ENCODE measurements at places on chromosomes 7 and 10. TPM values are rescaled to one million over a fixed set of nuclear protein-coding genes. Genes with fewer than 3 reads are reported as not detected.

DNA sequence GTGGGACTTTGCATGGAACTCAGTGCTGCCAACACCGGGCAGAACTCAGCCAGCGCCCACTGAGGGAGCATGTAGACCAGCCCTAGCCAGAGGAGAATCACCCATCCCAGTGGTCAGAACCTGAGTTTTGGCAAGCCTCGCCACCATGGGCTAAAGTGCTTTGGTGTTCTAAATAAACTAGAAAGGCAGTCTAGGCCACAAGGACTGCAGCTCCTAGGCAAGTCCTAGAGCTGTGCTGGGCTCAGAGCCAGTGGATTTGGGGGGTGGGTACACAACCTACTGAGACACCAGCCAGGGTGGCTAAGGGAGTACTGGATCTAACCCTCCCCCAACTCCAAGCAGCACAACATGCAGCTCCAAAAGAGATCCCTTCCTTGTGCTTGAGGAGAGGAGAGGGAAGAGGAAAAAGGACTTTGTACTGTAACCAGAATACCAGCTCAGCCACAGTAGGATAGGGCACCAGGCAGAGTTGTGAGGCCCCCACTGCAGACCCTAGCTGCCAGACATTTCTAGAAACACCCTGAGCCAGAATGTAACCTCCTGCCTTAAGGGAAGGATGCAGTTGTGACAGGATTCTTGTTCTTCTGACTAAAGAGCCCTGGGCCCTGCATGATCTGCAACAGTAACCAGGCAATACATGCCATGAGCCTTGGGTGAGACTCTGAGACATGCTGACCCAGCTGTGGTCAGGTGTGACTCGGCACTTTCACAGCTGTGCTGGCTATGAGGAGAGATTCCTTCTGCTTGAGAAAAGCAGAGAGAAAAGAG is 24.4 kb downstream of the GSDME start:
- DNase-seq = no peak

GRCh38 chr10:17122052-17122451 is 7.6 kb downstream of the CUBN start:
- no peak for DNase-seq

PIP gene
- not detected for polyA plus RNA-seq

SPDYE2B gene
- not detected for polyA plus RNA-seq

SPDYE11 gene
- not detected for polyA plus RNA-seq

- no peak for DNase-seq
These were observed 900.1 kb downstream of the TYW1 start for GRCh38 chr7:67896721-67897120.

DNA sequence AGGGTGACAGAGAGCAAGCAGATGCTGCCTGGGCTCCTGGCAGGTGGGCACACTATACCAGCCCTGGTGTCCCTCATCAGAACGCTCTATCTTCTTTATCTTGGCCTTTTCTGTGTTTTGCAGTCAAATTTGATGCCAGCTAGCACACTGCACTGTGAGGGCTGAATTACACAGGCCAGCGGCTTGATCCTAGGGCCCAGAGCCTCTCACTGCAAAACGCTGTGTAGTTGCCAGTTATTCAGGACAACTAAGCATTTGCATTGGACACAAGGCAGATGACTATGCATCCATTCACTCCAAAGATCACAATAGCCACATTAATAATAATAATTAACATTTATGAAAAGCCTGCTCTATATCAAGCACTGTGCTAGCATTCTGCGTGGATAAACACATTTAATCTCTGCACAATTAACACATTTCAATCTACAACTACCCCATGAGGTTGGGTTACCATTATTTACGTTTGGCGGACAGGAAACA is 100.3 kb downstream of the PAXIP1 start:
- DNase-seq = no peak

GRCh38 chr7:70051726-70052125 is 453.5 kb downstream of the AUTS2 start:
- DNase-seq = no peak

DNA sequence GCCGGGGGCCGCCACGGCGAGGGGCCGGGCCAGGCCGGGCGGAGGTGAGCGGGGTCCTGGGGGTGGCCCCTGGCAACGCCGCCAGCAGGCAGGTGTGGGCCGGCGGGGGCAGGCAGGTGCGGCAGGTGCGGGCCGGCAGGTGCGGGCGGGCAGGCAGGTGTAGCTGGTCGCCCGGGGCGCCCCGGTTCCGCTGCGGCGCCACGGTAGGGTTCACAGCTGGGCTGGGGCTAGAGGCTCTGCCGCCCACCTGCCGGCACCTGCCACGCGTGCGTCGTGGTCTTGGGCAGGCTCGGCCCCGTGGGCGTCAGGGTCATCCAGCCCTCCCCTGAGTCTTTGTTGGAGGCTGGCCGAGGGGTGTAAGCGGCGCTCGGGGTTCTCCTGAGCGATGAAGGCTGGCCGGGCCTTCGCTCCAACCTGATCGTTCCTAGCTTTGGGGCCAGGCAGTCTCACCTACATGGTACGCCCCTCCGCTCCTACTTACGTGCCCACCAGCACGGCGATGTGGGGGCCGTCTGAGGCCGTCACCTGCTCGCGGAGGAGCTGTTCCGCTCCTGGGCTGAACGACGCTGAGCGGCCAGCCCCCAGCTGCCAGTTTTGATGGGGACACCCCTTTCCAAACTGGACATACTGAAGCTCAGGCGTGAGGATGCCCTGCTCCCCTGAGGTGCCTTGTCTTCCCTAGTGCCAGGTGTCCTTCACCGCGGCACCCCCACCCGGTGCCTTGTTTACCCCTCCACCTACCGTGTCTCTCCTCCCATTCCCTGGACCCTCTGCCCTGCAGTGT is 493 bp downstream of the ZMIZ2 start:
- peak; percentile 19 for DNase-seq

TAS2R5 gene
- not detected for polyA plus RNA-seq

GRCh38 chr10:15244635-15245197 is 76.2 kb upstream of the NMT2 start:
- no peak for DNase-seq
